ENCODE measurements at places on chromosomes 12 and 14. TPM values are rescaled to one million over a fixed set of nuclear protein-coding genes. Genes with fewer than 3 reads are reported as not detected.

Gene TDRD9
- polyA plus RNA-seq, result 6.1 TPM

Gene KCNA1
- 0.16 TPM for polyA plus RNA-seq

Gene SLCO1C1
- polyA plus RNA-seq, result 0.75 TPM

Gene ZNF605
- 32.8 TPM for polyA plus RNA-seq

DNA sequence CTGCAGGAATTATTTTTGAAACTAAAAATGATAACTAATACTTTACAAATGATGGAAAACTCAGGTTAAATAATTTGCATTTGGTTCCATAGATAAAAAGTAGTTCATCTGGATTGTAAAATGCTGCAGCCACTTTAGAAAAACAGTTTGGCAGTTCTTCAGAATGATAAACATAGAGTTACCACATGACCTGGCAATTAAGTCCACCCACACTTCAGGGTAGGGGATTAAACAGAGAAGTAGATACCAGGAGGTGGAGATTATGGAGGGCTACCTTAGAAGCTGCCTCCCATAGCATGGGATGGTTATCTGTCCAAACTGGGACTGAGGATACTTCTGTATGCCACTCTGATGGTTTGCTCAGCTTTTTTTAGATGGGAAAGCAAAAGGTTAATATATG, 22.2 kb downstream of the ARF6 start:
- no peak for DNase-seq

DNA sequence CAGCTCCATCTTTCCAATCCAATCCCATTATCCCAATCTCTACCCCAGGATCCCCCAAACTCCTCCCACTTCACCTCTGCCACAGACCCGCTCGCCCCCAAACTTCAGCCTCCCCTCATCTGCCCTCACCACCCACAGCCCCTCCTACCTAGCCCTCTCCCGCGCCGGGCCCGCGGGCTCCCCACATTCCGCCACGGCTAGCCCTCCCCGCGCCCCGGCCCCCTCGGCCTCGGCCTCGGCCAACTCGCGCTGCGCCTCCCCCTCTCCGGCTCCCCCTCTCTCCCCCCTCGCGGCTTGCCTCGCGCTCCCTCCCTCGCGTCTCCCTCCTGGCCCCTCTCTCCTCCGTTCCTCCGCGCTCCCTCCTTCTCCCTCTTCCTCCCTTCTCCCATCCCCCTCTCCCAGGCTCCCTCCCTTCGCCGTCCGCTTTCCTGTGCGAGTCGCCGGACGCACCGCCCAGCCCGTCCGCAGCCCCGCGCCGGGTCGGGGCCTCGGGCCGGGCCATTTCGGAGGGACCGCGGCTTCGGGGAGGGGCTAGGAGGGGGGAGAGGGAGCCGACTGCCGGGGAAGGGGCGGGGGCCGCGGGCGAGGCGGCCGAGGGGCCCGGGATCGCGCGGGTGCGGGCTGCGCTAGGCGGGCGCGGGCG, at the start of gene ATN1:
ATN1 (plus strand) TSS at position 581 of the 643 bp plus-strand sequence. CDS start 6,043 bp downstream, outside the sequence.
- peak; percentile 90 for DNase-seq

GRCh38 chr14:81414123-81414522, 14.0 kb upstream of the STON2 start:
- no peak for DNase-seq

GRCh38 chr12:46388427-46389021, 16.0 kb upstream of the SLC38A2 start:
- no peak for DNase-seq

DNA sequence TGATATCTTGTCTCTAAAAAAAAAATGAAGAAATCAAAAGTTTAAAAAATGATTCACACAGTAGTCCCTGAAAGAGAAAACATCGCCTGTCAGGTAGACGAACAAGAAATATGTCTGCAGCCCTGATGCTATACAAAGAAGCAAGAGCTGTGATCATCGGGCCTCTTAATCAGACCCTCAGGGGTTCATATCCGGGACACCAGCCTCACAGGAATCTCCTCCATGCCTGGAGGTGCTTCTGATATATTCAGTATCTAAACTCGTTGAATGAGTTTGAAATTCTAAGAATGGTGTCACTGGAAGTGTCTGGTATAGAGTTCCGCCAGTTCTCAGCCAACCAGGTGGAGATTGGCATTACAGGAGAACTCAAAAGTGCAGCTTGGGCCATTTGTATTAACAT, 64.7 kb downstream of the KSR2 start:
- DNase-seq, result no peak

GRCh38 chr12:48305190-48305589, 45.5 kb downstream of the ZNF641 start:
- DNase-seq, result no peak

DNA sequence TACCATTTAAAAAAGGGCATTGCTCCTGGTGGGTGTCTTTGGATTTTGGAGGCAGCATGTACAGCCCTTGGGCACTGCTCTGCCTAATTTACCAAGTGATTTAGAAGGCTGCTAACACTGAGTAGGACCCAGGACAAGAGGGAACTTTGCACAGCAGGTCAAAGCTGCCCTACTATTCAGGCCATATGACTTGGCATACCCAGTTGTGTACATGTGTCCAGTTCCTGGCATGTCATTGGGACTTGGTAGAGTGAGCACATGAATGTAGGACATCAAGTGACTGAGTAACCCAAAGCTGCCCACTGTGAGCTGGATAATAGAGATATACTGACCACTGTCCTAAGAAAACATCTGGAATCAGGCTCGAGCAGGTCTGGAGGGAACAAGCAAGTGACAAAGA, 15.7 kb downstream of the CDKL1 start:
- DNase-seq, result no peak

GRCh38 chr12:122227341-122227740, 1.5 kb upstream of the DIABLO start:
- DNase-seq, result no peak

DNA sequence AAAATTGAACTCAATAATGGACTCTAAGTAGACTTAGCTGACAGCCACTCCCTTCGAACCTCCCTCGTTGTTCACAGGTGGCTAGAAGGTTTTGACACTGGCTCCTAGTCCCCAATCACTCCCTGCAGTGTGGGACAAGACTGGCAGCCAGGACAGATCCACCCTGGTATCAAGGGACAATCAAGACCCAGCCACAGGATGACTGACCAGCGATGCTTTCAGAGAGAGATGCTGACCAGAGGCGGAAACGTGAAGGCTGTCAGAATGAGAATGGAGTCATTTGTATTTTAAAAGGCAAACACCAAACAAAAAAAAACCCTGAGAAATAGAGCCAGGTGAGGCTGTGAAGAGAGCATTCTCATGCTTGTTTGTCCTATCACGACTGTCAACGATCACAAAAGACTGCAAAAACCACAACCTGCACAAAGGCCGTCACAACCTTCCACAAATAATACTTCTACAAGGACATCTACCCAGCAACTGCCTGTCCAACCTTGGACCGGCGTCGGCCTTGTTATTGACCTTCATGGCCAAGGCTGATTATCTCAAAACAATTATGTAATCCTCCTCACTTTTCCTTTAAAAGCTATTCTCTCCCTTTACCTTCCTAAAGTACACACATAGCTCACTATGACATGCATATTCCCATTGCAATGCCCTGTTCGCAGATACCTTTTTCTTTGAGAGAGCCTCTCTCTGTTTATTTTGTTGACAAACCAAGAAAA, 13.2 kb downstream of the EIF5 start:
- DNase-seq, result no peak

- DNase-seq, result no peak
Measured at GRCh38 chr14:89324501-89325298, 92.3 kb downstream of the FOXN3 start.

DNA sequence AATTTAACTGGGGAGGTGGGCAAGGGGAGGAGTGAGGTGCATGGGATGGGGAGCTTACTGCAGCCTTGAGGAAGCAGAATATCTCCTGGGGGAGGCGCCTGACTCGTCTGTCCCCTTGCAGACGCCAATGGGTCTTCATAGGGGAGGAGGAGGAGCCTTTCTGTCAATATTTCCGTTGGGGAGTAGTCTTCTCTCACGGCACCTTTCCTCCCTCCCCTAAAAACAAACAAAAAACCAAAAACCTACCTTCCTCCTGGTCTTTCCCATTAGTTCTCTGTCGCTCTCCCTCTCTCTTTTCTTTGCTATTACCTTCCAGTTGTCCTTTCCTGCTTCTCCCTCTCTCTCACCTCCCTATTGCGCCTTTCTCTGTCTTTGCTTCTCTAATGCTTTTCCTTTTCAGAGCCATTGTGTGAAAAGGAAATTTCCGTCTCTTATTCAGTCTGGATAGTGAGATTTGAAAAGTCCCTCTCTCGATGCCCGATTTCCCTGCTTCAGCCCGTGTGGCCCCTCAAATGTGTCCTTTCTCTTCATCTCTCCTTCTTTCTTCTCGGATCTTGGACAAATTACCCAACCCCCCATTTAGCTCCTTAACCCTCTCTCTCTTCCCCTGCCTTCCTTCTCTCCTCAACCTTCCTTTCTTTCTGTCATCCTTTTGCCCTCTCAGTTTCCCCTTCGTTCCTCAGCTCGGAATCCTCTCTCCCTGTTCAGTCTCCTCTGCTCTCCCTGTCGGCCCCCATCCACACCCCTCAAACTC, 5.9 kb downstream of the GPR84 start:
- DNase-seq, result no peak

DNA sequence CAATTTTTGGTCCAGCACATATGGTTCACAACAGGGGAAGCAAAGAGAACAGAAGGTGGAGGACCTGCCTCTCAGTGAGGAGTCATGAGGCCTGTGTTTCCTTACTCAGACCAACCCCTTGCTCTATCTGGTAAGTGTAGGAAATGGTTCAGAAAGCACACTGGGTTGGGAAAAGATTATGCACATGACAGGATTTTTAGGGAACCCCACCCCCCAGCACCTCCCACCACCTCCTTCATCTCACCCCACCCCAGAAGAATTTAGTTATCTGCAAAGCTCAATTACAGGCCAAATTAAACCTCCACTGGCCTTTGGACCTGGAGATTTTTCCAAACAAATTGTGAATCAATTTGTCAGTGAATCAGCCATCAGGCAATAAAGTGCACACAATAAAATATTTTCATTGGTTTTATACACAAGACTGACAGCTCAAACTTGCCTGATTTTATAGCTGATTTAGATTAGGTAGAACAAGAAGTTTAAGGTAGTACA, 132.8 kb downstream of the DACT1 start:
- DNase-seq, result no peak

DNA sequence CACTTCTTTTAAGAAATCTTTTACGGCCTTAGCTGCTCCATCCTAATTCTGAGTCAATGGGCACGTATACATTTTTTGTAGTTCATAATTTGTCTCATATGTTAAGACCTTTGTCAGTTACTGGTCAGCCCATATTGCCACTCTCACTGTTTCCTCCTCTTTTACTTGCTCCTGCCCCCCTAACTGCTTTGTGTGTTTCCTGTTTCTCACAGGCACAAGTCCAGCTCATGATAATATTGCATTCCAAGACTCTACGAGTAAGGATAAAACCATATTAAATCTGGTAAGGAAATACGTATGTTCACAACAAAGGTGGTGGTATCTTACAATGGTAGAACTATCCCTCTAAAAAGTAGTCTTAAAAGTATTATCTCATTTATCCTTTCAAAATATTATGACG, 111.7 kb downstream of the DNAI7 start:
- DNase-seq, result no peak

DNA sequence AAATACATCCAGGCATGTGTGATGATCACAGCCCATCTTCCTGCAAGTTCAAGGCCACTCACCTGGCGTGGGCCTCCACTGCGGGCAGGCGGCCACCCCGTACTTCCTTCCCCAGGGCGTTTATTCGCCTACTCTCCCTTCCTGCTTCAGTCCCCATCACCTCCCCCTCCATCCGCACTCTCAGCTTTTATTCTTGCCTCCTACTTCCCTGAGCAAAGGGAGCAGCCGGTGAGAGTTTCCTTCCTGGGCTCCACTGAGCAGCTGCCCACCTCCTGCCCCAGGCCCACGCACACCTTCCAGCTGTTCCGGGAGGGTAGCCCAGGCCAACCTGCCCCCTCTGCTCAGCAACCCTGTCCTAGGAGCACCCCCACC, 4.1 kb downstream of the CYP46A1 start:
- DNase-seq, result no peak

DNA sequence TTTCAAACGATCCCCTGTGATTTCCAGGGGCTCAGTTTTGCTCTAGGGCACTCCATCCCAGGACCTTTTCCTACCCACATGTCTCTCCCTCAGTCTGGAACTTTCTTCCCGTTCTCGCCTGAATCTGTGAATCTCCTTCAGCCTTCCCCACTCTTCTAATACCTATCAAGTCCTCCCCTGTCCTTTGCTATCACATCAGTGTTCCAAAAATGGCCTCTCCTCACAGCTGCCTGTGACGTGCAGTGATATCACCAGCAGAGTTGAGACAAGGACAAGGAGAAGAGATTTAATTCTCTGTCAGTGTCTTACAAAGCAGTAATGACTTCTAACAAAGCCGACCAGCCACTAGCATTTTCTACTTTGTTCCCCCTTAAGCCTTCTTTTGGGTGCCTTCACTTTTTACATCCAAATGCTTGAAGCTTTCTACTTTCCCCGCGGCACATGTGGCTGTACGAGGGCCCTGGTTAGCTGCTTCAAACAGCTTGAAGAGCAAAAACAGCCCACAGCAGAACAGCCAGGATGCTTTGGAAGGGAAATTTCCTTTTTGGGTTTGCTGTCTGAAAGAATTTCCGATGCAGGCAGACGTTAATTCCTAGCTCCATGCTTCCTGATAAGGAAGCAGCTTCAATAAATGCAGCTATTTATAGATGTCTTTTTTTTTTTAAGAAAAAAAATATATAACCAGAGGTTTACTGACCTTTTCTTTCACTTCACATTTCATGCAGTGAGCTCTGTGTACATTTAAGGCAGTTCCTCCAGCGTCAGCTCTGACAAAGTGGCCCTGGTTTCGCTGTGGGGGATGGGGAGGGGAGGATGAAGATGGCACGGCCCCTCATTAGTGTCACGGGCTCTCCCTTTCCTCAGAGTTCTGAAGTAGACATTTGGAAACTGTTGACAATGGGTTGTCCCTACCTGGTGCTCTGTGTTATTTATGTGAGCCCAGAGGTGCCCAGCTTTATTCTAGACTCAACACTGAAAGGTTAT, 109.3 kb downstream of the ETV6 start:
- peak; percentile 40 for DNase-seq

GRCh38 chr14:84254290-84254689, 1275.7 kb upstream of the FLRT2 start:
- DNase-seq, result peak; percentile 19

DNA sequence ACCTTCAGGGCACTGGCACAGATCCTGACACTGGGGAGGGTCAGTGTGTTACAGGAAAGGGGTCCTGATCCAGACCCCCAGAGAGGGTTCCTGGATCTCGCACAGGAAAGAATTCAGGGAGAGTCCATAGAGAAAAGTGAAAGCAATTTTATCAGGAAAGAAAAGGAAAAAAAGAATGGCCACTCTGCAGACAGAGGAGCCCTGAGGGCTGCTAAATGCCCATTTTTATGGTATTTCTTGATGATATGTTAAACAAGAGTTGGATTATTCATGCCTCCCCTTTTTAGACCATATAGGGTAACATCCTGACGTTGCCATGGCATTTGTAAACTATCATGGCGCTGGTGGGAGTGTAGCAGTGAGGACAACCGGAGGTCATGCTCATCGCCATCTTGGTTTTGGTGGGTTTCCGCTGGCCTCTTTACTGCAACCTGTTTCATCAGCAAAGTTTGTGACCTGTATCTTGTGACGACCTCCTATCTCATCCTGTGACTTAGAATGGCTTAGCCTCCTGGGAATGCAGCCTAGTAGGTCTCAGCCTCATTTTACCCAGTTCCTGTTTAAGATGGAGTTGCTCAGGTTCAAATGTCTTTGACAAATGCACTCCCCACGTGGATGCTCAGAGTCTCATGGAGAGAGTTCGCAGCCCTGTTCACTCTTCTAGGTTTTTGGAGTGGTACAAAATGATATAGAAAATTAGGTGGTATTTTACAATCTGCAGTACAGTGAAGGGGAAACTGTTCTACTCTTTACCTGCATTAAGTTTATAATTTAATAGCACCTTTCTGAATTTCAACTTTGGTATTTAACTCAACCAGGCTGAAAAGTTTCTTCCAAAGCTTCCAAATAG, 1363.7 kb upstream of the TMEM132C start:
- DNase-seq, result no peak

- DNase-seq, result no peak
Measured at GRCh38 chr12:31019561-31019960, 54.1 kb upstream of the DDX11 start.
